A549 treated with Hydrocortisone at 1 μM for 4 hours (cell line): ENCODE measurements at places on chromosomes 6 and 20. TPM values are rescaled to one million over a fixed set of nuclear protein-coding genes. Genes with fewer than 3 reads are reported as not detected.

C6orf52 gene
- 1.5 to 2.7 TPM (median 2.1 TPM) in 5 replicates for total RNA-seq

MYLK4 gene
- total RNA-seq = 0.10 to 0.18 TPM (median 0.14 TPM) in 5 replicates

PRIM2 gene
- 10.3 to 14.9 TPM (median 12.1 TPM) in 5 replicates for total RNA-seq

ADTRP gene
- 0.29 to 0.74 TPM (median 0.56 TPM) in 5 replicates for total RNA-seq

THBD gene
- total RNA-seq = 94.1 to 131 TPM (median 126 TPM) in 5 replicates

GPX5 gene
- not detected in 5 replicates for total RNA-seq
